Endothelial cell of umbilical vein (primary cell): ENCODE measurements at places on chromosomes 13 and 19.

DNA sequence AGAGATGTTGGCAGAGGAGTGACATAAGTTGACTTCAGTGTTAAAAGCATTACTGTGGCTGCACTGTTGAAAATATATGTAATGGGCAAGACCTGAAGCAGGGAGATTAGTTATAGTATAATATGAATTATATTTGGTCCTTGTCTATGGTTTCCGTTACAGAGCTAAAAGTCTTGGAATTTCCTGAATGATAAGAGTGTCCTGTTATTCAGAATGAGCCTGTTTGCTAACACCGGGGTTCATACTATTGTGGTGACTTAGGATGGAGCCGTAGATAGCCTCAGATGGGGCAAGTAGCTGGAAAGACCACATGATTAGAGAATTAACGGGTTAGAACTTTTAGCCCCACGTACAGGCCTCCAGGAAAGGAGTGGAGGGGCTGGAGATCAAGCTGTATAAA is 5.7 kb downstream of the USPL1 start:
- DNase-seq, result peak; percentile 86

DNA sequence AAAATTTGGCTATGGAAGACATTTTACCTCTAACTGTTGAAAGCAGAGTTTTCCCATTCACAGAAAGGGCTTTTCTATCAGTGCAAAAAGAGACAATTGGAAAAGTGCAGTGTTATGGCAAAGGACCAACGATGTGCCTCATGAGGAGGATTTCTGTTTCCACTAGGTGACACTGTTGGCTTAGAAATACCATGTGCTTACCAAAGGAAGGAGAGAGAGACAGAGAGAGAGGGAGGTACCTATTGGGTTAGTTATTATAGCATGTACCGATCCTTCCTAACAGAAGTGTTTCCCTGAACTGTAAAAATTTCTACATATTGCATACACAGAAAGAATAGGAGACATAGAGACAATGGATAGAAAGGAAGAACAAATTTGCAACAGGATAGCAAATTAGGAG is 23.9 kb upstream of the PSG4 start:
- no peak for DNase-seq

- DNase-seq, result no peak
Observed at GRCh38 chr19:15717809-15718208, 10.0 kb upstream of the OR10H2 start.

DNA sequence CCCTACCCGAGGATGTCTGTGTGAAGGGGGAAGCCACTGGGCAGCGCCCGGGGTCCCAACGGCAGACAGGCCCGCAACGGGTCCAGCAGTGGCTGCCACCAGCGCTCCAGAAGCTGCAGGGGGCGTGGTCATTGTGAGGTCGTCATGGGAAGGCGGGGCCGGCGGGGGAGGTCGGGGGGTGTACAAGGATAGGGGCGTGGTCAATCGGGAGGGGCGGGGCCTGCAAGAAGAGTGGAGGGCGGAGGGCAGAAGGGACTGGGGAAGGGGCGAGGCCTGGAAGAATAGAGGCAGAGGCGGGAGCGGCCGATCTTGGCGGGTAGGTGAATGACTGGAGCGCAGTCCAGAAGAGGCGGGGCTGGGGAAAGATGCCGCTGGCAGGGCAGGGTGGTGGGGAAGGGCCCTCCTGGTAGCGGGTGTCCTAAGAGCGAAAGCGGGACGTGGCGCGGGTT is 4.4 kb downstream of the FUZ start:
- DNase-seq, result peak; percentile 85

- DNase-seq, result no peak
Observed at GRCh38 chr19:29945017-29945416, 3.0 kb downstream of the URI1 start.

DNA sequence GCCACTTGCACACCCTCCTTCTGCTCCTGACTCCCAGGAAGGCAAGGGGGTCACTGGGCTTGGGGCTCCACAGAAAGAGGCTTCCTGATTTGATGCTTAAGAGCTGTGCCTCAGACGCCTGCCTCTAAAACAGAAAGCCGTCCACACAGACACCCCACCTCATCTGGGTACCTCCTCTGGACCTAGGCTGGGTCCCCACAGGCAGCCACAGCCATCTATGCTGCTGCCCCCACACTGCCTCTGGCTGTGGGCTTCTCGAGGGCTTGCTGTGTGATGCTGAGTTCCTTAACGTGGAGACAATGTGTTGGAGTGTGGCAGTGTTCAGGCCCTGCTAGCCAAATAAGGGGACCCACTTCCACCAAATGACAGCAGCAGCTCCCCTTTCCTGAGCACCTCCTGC is 8.5 kb upstream of the ZSCAN22 start:
- DNase-seq, result no peak

DNA sequence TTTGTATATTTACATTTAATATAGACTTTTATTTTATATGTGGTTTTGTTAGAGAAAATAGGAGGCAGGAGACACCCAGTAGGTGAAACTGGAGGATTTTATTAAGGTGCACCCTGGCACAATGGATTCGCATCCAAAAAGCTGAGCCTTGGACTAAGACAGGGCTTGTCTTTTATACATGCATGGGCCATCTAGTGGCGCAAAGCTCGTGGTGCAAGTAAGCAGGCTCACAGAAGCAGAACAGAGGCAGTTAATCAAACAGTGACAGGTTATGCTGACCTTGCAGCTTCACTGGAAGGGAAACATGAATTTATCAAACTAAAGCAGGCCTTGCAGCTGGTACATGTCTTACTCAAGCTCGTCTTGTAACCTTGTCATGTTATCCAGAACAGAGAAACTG is 58.8 kb upstream of the ZNF681 start:
- no peak for DNase-seq

- DNase-seq, result no peak
Observed at GRCh38 chr19:10105509-10106099, 558 bp upstream of the PPAN start.

GRCh38 chr19:13938301-13939064 is at the start of gene PODNL1:
PODNL1 (minus strand) TSS chr19:13938417; CDS start chr19:13938181, 236 bp downstream.
- no peak for DNase-seq

GRCh38 chr13:36412736-36413135 is 19.6 kb upstream of the CCNA1 start:
- DNase-seq, result no peak

DNA sequence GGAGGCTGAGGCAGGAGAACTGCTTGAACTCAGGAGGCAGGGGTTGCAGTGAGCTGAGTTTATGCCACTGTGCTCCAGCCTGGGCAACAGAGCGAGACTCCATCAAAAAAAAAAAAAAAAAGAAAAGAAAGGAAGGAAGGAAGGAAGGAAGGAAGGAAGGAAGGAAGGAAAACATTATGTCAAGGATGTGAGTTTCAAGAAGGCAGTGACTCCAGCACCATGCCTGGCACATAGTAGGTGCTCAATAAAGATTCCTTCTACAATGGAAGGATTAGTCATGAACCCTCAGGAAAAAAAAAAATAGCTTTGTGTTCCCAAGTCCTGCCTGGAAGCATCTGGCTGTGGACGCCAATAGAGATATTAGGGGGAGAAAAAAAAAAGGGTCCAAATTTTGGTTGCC is 10.1 kb upstream of the ZNRF4 start:
- no peak for DNase-seq

DNA sequence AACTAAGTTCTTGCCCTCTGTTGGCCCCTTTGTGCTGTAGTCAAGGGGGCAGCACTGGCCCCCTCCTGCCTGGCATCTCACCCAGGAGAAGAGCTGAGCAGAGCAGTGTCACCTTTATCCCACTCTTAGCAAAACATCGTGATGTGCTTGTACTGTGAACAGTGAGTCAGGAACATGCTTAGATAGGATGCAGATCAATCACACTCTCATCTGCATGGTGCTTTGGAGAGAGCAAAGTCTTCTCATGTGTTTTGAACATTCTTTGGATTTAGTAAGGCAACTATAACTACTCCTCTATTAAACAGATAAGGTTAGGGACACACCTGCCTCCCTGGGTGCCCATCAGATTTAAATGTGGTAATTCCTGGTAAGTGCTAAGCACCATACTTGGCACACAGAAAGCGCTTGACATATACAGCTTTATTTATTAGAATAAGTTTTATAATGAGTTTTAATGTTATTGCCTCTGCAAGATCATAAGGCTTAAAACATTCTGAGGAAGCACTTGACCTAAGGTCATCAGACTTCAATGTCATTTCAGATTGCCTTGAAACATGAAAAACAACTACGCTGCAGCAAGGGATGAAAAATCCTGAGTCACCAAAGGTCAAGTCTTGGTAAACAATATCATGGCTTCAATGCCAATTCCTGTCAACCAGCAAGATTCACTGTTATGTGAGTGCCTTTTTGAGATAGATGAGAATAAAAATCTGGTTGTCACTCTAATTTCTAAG is 82.4 kb upstream of the IRS2 start:
- DNase-seq, result no peak

DNA sequence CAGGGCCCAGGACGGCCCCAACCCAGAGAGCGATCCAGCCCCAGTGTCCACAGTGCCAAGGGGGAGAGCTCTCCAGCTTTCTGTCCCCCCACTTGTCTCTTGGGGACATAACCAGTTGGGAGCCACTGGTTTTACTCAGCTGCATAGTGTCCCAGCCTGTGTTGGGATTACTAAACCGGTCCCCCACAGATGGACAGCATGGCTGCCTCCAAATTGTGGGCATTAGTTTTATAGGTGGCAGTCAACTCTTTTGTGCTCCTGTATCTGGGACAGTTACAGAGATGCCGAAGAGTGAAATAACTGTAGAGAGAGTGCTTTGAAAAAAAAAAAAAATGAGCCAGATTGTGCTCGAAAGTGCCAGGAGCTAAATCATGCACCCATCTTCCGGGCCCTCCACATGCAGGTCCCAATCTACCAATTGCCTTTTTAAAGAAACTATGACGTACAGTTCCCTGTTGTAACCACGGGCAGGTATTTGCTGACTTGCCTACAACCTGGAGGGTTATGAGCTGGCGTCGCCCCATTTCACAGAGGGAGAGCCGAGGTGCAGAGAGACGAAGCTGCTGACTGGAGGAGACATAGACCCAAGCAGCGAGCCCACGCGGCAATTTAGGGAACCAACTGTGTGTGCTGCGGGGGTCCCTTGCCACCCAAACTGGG is 2.4 kb upstream of the NFIC start:
- DNase-seq, result no peak

- DNase-seq, result peak; percentile 13
Observed at GRCh38 chr13:105343134-105343806, 1192.2 kb downstream of the EFNB2 start.

DNA sequence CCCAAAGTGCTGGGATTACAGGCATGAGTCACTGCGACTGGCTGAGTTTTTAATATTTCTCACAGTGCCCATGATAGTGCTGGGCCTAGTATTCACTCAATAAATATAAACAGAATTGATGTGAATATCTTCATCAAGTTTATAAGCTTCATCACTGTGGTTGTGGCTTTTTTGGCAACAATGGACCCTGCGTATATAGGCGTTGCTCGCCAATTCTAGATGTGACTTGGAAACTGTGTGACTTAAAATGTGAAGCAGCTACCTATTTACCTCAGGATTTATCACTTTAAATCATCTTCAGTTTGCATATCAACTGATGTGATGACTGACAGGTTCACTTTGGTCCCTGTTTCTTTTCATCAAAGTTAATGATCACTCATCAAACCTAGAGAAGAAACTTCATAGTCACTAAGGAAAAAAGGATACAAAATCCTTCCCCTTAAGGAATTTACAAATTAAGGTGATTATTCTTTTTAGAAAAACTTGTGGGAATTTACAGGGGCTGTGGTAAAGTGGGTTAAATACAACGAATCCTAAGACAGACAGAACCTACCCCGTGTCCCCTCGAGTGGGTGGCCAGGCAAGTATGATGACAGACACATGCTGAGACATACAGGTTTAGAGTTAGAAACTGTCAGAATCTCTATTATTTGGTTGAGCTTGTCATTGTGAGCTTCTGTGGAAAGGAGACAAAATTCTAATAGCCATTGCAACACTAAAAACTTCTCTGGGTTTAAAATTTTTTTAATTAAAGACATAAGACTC is 101.3 kb downstream of the AKAP11 start:
- no peak for DNase-seq

DNA sequence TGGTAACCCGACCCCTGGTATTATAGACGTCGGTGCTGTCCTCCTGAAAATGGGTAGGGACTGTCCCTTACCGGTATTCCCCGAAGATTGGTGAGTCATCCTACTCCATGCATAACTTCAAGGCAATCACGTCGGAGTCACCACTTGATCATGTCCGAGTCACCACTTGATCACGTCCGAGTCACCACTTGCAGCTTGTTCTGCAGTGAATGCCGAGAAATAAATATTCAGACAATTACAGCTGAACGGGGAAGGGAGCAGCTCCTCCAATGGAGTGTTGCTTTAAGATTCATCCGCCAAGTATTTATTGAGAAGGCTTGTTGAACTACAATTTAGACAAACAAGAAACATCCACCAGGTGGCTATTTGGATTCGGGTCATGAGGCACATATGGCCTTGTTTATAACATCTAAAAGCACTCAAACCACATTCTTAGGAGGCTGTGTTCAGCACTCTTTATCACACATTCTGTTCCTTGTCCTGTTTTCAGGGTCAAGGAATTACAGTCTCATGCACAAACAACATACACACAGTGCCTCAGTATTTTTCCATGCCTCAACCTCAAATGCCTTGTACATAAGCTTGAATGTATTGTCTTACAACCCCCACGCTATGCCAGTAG is 43.1 kb downstream of the ZNF726 start:
- no peak for DNase-seq

DNA sequence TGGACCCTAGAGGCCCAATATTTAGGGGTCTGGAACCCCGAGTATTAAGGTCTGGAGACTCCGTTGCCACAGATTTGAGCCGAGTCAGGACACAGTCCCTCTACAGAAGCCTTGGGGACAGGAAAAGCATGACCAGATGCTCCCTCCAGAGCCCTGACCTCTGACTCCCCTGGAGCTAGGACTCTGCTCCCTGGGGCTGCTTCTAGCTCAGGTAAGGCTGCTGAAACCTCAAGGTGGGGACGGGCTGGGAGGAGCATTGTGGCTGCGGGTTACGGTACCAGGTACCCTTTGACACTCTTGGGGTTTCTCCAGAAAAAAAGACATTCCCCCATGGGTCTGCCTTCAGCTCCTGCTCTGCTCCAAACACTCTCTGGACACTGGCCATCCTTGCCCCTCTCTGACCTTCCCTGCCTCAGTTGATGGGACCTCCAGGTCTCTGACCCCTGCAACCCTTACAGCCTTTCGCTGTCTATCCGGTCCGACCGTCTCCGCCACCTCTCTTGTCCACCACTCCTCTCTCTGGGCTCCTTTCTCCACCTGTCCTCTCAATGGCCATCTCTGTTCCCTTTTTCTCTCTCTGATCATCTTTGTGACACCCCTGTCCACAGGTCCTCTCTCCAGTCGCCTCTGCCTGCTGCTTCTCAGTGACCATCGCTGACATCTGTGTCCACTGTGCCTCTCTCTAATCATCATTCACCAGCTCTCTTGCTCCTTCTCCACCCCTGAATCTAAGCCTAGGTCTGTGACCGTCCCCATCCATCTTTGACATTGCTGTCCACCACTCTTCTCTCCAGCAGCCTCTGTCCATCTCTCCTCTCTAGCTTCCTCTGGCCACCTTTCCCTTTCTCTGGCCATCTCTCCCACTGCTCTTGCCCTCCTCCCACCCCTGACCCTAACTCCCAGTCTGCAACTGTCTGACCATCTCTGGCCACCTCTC is 1.4 kb downstream of the LRFN3 start:
- no peak for DNase-seq

- no peak for DNase-seq
Observed at GRCh38 chr19:17335575-17335974, 920 bp upstream of the ANO8 start.
